Activated T-cell treated with anti-CD3 and anti-CD28 coated beads for 4 hours (primary cell): ENCODE measurements at places on chromosomes 2 and 18.

GRCh38 chr2:111977240-111977639 is 77.8 kb upstream of the TMEM87B start:
- DNase-seq, result no peak

DNA sequence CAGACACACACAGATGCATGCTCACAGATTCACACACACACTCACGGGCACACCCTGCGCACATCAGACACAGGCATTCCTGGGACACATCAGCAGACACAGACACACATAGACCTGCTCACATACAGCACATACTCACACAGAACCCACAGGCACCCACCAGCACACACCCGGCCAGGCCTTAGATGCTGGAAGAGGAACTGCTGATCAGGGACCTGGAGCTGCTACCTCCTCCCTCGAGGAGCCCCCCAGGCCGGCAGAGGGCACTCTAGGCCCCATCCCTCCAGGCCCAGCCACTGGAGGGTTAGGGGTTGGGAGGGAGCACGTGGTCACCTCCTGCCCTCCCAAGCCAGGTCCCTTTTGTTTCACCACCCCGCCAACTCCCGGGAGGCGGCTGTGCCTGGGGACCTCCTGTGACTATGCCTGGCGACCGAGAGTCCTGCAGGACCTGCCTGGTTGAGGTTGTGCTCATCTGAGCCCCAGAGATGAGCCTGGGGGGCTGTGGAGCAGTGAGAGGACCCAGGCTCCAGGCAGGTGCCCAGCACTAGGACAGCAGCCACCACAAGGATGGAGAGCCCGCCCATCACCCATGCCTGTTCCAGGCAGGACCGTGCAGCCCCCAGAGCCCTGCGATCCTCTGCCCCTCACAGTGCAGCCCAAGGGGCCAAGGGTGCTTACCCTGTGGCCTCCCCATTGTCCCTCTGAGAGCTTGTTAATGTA is 21.0 kb upstream of the PTMA start:
- peak; percentile 59 for DNase-seq

GRCh38 chr18:48827291-48828193 is 123.2 kb downstream of the SMAD7 start:
- DNase-seq, result no peak

- no peak for DNase-seq
These were observed 56.6 kb downstream of the CABYR start for GRCh38 chr18:24195296-24196053.

DNA sequence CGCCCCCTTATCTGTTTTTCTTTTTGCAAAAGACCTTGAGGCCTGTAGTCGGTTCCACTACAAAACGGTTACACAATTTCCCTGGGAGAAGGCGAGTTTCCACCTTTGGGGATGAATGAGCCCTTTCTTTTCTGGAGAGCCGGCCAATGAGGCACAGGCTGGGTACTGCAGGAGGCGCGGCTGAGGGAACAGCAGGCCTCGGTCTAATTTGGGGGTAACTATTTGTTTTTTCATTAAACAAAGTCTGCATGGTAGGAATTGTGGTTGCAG is 129.2 kb downstream of the MYCN start:
- DNase-seq, result no peak

DNA sequence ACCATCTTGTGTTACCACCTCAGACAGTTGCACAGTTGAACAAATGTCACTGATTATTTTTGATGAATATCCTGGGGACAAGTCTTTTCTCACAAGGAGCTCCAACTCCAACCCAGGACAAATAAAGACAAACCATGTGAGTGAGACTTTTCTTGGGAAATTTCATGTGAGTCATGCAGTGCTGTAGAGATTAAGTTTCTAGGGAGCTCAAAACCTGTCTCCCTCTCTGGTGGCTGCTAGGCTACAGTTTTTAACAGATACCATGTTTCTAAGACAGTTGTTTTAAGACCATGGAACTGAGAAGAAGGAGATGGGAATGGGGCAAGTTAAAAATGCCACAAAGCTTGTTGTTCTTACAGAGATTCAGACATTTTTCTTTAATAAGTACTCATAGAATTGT is 255.5 kb downstream of the RIT2 start:
- no peak for DNase-seq
